Breast epithelium (tissue), 4 donors: ENCODE measurements at places on chromosomes 7 and 10. TPM values are rescaled to one million over a fixed set of nuclear protein-coding genes. Genes with fewer than 3 reads are reported as not detected.

Gene ATE1
- 46.8 TPM for total RNA-seq

Gene GIMAP7
- 22.1 TPM for total RNA-seq

Gene TBRG4
- 62.3 TPM for total RNA-seq

Gene TEX47
- total RNA-seq: not detected

Gene RPA3
- 22.3 TPM for total RNA-seq

Gene SPDYE2B
- not detected for total RNA-seq

Gene TSPAN33
- total RNA-seq: 3.9 TPM

Gene DRGX
- total RNA-seq: not detected

Gene HECW1
- total RNA-seq: 0.48 TPM

Gene MINPP1
- total RNA-seq: 18.7 TPM

Gene ZNF488
- total RNA-seq: not detected

Gene C10orf90
- 3.9 TPM for total RNA-seq
